COLO829 (cell line): ENCODE measurements at places on chromosomes 11 and 22.

DNA sequence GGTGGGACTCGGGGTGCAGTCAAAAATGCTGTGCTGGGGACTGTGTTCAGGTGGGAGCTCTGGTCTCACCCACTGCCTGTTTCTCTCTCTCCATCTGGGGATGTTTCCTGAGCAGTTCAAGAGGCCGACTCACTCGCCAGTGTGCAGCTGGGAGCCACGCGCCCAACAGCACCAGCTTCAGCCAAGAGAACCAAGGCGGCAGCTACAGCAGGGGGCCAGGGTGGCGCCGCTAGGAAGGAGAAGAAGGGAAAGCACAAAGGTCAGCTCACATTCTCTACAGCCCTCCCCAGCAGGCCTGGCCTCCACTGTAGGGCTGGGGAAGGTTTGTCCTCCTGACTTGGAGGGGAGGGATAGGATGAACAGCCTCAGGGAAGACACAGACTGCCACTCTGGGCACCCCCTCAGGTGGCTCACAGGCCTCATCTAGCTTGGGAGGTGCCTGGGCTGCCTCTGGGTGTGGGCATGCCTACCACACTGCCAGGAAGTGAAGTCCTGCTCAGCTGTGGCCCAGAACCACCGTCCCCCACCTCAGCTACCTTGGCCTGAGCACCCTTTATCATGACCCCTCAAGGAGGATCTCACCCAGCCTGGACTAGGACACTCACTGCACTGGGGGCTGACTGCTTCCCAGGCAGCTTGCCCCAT lies 13.0 kb downstream of the TUB start:
- DNase-seq = no peak

GRCh38 chr22:49509016-49509415 lies 318.7 kb downstream of the BRD1 start:
- DNase-seq = no peak

DNA sequence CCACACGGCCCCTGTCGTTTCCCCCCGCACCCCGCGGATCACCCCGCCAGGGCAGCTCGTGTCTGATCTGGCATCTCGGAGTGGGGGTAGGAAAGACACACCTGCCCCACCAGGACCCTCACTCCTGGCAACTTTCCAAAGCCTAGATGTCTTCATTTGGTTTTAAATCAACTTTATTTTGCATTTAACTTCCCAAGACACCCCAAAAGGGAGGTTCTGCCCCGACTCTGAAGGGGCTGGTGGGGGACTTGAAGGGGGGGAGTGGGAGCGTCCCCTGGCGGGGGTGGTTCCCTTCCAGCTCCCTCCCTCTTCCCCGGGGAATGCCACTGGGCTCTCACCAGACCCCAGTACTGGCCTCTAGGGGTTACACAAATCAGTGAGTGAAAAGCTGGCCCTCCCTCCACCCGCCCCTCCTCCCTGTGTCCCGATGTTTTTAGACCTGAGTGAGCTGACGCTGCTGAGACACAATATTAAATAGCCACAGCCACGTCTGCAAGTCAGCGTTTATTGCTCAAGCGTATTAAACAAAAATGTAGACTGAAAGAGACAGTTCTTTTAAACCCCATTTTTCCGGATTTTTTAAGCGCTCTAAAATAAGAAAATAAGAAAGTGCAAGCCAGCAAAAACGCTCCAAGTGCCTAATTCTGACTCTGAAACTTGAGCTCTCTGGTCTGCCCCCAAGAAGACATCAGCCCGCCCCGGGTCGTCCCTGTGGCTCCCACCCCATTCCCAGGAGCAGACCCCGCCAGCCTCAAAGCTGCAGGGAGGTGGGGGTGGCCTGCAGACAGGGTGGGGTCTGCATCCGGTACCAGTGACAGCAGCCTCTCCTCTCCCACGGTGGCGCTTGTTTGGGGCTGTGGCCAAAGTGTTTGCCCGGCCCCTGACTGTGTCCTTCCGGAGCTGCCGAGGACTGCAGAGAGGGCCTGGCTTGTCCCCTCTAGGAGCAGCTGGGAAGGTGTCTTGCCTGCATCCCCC lies 1.1 kb upstream of the TTLL8 start:
- DNase-seq = no peak

GRCh38 chr11:34972892-34973291 lies 56.5 kb downstream of the PDHX start:
- DNase-seq = no peak

DNA sequence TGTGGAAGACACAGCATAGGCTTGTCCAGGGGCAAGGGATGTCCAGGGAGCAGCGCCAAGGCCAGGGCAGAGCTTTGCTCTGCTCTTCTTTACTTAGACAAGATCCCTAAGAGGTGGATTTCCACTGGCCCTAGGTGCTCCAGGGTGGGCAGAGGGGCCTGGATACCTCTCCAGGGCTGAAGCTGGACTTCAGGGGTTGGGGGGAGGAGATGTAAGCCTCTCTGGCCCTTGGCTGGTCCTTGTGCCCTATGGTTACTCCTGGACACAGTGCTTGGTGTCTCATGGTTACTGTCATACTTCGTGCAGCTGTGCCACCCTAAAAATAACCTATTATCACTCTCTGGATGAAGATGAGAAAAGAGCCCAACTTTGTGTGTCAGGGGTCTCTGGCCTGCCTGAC lies 12.9 kb upstream of the KCNJ11 start:
- no peak for DNase-seq

DNA sequence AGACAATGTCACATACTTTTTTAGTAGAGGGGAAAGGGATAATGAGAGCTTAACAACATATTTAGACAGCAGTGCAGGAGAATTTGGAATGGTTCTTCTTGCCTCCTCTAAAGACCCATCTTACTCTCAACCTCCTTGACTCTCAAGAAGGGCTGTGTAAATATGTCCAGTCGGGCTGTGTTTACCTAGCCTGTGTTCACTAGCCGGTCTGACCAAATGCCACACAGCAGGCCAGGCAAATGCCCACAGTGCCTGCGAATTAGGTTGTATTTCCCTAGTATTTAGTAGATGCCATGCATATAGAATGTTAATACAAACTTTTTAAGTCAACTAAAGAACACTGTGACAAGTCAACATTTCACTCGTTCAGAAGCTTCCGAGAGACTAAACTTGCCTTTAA lies 51.4 kb upstream of the MTMR2 start:
- DNase-seq = no peak

DNA sequence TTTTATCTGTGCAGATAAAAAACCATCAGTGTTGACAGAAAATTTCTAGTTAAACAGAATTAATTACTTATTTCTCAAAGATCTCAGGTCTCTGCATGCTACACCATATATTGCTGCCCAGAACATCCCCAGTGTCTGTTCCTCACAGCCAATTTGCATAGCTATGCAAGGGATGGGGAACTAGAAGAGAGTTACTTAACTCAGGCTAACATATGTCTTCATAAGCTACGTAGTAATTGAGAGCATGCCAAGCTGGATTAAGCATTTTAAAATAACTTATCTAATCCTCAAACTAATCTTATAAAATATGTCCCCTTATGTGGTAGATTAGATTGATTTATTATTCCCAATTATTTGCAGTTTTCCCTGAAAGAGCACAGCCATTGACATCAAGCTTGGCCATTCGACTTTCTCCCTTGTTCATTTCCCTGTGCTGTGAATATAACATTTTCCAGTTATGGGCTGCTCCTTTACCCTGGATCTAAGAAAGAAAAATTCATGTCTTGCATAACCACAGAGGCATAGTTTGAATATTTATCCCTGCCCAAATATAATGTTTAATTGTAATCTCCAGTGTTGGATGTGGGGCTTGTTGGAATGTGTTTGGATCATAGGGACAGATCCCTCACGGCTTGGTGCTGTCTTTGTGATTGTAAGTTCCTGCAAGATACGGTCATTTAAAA lies 69.1 kb downstream of the C11orf87 start:
- no peak for DNase-seq

DNA sequence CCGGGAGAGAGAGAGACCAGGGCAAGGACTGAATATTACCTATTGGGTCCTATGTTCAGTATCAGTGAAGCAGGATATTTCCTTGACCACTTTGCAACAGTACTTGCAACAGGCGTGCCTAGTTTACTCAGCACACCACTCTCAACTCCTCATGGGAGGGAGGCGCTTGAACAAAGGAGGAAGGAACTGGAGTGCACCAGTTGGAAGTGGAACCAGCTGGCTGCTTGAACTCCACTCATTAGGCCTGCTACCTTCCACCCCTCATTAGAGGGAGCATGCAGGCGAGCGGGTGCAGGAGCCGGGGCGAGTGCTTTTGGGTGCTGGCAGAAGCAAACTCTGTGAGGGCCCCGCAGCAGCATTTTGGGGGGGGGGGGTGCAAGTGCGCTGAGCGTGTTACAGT lies 1369.6 kb upstream of the RAG2 start:
- no peak for DNase-seq

DNA sequence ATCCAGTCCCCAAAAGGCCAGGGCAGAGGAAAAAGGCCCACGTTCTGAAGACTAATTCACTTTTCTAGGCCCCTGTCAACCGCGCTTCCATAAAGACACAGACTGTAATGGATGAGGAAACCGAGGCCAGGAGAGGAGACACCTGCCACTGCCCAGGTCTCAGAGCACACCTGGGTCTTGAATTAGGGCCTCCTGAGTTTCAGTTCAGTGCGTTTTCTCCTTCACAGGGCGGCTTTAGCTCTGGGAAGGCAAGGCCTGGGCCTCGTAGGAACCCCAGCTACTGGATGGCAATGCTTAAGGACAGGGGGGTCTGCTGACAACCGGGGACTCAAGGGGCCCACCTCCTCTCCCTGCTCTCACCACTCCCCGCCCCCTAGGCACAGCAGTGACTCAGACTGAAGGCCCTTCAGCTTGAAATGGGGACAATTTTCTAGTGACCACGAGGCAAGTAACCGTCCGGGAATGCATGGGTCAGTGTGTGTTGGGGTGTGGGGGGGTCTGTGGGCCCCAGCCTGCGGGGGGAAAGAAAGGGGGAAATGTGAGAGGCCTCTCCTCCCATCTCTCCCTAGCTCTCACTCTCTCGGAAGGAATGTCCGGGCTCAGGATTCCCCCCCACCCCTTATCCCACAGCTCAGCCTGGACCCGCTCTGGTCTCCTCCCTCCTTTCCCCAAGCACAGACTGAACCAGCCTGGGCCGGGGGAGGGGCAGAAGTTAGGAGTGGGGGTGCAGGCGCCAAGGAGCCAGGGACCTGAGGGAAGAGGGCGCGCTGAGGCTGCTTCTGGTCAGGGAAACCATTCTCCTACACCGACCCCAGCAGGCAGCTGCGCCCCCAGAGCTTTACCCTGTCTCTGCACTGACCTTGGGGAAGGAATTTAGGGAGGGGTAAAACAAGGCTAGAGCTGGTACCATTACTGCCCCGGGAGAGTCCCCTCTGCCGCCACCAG lies 17.2 kb downstream of the CREB3L1 start:
- DNase-seq = no peak

GRCh38 chr11:44790211-44790610 lies 63.4 kb downstream of the TSPAN18 start:
- DNase-seq = no peak

DNA sequence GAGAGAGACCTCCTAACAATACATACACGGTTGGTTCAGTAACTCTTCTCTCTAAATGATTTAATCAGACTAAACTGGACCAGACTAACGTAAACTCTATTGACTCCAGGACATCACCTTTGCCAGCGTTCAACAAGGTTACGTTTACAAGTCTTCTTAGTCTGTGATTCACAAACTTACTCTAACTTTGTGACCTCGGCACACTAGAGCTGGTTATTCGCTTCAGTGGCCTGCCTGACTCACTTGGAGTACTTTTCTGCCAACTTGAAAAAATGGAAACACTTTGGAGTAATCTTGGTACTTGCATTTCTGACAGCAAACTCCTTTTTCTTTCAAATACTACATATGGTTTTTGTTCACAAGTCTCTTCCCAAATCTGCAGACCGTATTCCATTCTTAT lies 26.2 kb downstream of the MTMR2 start:
- no peak for DNase-seq

DNA sequence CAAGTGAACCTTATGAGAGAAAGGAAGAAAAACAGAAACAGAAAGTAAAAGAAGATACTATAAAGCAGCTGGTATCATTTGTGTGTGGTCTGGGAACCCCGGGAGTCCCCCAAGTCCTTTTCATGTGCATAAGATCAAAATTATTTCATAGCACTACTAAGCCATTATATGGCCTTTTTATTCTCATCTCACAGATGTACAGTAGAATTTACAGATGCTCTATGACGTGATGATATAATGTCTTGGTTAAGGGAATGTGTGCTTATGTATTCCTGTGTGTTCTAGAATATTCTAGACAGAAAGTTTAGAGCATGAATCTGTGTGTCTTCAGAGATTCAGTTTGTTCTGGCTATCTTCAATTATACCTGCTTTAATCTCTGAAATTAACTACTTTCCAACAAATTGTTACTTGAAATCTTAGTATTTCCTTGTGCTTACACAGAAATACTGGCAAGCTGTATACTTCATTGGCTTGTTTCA lies 8.6 kb upstream of the TPP1 start:
- no peak for DNase-seq

GRCh38 chr11:95459291-95460042 lies 228.5 kb upstream of the SESN3 start:
- DNase-seq = peak; percentile 45

DNA sequence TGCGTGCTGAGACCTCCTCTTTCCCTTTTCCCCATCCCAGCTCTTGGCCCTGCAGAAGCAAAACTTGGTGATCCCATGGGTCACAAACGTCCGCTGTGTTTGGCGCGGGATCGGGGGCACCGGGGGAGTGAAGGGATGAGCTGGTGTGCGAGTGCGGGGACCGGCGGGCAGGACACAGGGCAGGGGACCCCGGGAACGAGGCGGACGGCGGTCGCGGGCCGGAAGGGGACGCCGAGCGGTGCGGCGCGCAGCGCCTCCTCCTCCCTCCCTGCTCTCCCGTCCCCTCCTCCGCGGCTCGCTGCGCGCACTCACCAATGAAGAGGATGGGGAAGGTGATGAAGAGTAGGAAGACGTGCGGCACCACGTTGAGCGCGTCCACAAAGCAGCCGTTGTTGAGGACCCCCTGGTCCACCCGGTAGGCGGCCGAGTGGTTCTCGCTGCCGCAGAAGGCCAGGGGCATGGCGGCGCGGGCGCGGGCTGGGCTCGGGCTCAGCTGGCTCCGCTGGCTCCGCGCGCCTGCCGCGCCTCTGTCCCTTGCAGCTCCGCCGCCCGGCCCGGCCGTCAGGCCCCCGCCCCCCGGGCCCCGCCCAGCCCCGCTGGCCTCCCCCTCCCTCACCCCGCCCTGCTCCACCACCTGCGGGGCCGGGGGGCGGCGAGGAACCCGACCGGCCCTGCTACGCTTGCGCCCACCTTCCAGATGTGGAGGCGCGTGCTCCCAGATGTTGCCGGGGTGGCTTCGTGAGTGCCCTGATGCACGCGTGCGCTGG lies at the start of gene ABCC8:
ABCC8 (minus strand) TSS at position 529 of the 767 bp plus-strand sequence; CDS start at position 460, 69 bp downstream.
- DNase-seq = no peak

DNA sequence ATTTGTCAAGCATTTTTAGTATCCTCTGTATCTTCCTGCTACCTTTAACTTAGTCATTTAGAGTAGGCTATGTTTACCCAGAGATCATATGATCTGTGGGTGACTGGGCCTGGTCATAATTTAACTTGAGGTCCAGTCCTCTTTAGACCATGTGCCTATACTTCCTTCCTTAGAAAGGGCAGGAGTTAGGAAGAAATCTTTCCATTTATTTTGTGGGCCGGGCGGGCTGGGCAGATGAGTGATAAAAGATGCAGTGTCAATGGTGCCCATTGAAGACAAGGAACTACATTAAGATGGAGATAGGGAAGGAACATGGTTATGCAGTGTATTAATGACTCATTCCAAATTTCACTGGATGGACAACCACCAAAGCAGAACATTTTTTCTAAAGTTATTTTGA lies 30.9 kb upstream of the PDE3B start:
- peak; percentile 60 for DNase-seq
